ENCODE measurements at places on chromosomes 11 and 22.

- DNase-seq: no peak
These were observed 35.5 kb upstream of the GAB4 start for GRCh38 chr22:17043521-17043920.

DNA sequence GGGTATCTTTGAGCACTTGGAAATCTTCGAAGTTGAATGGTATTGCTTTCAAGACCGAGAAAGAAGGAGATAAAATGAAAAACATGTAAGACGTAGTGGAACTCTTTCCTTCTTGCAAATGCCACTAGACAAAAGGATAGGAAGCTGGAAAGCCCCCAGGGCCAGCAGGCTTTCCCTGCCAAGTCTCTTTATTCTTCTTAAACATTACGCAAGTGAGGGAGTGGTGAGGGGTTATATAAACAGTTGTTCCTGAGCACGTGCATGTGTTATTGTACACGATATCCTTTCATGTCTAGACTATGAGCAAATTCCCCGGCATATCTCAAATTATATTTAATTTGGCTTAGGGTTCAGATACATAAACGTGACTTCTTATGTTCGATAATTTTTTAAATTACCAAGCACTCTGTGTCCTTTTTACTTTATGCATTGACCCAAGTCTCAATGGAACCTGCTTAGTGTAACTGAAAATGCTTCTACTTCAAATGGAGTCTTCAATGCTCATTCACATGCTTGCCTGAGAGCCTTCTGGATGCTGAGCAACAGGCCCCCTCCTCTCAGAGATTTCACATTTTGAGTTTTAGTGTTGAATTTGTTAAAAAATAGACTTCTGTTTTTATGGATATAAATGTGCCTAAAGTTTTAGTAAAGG is 59.0 kb downstream of the PPP2R1B start:
- DNase-seq: no peak

DNA sequence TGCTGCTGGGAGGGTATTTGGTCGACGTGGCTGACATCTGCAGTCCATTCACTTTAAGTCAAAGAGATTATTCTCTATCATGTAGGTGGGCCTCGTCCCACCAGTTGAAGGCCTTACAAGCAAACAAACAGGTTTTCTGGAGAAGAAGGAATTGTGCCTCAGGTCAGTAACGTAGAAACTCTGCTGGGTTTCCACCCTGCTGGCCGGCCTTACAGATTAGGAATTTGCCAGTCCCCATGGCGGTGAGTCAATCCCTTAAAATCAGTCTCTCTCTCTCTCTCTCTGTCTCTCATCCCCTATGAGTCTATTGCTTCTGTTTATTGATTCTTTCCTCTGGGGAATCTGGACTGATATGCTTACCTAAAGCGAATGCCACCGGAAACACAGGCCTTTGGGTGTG is 75.4 kb upstream of the FGF3 start:
- no peak for DNase-seq

- DNase-seq: no peak
These were observed 158.4 kb downstream of the ETS1 start for GRCh38 chr11:128428935-128429334.

DNA sequence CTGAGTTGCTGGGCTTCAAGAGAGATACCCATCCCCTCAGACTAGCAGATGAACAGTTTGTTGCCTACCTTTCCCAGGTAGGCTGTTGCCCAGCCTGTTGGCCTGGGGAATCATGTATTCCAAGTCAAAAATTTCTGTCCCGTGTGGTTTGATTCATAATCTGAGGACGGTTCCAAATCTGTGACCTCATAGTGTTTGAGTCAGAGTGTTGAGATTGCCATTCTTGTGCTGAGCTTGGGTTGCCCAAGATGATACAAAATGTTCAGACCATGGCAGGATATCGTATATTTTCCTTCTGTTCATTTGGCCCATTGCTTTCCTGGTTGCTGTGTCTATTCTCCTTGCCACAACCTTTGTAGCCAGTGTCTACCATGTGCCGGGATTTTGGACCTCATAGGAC is 64.3 kb downstream of the CYB5R2 start:
- no peak for DNase-seq

- DNase-seq: no peak
These were observed 300.3 kb downstream of the ST3GAL4 start for GRCh38 chr11:126655807-126656128.

DNA sequence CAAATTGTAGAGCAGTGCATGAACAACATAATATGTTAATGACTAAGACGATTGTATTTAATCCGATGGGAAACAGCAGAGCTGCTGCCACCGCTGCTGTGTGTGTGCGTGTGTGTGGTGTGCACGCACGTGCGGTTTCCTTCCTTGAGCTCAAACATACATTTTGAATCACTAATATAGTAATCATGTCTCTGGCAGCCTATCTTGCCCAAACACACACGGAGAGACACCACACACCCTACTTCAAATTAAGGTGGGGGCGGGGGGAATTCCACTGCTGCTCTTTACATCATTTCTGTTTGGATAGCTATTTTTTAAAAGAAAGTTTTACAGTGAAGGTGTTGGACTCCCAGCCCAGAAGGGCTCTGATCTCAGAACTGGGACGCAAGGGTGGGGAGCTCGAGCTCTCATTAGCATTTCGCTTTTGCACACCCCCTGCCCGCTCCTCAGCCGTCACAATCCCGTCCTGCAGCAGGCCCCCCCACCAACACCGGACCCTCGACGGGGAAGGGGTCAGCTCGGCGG is 651 bp upstream of the FAM83F start:
- DNase-seq: no peak

DNA sequence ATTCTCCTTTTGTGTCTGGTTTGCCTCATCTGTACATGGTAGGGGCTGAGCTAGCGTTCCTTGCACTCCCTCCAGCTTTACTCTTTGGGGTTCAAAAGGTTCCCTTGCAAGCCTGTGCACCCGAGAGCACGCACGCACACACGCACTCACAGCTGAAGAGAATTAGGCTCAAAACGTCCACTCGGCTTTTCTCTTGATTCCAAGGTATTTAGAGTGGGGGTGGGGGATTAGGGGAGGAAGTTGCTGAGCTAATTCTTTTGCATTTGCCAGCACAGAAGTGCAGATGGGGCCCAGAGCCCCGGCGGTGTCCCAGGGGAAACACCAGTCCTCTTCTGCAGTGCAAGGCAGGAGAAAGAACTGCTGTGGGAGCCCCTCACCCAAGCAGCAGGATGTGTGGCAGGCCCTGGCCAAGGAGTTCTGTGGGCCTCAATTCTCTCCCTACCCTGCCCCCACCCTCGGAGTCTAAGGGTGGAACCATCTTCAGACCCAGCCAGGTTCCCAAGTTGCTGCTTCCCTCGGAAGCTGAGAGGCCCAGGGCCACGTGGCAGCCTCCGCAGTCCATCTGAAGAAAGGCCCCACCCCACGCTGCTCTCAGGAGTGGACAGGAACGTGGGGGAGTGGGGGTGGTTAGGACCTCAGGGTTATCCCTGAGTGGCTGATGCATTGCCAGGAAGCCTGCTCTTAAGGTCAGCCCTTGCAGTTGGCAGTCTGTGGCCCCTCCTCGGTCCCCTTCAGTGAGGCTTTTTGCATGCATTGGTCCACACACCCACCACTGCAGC is 3.8 kb upstream of the KCNQ1OT1 start:
- no peak for DNase-seq

GRCh38 chr22:49302530-49302929 is 525.1 kb downstream of the BRD1 start:
- no peak for DNase-seq

DNA sequence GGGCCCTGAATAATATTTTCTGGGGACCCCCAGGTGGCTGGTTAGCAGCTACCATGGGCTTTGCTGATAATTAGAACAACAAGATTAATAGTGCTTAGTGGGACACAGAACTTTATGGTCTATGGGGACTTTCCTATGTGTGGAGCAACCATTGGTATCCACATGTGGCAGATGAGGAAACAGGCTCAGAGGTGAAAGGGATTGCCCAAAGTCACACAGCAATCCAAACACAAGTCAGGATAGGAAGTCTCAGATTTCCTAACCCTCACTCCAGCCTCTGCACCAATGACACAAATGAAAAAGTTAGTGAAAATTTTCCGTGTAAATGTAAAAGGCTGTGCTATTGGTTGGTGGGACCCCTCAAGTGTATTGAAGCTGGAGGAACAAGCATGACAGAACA is 15.3 kb upstream of the SLCO2B1 start:
- DNase-seq: no peak

GRCh38 chr11:66720223-66720898 is 8.7 kb downstream of the SPTBN2 start:
- peak; percentile 41 for DNase-seq

DNA sequence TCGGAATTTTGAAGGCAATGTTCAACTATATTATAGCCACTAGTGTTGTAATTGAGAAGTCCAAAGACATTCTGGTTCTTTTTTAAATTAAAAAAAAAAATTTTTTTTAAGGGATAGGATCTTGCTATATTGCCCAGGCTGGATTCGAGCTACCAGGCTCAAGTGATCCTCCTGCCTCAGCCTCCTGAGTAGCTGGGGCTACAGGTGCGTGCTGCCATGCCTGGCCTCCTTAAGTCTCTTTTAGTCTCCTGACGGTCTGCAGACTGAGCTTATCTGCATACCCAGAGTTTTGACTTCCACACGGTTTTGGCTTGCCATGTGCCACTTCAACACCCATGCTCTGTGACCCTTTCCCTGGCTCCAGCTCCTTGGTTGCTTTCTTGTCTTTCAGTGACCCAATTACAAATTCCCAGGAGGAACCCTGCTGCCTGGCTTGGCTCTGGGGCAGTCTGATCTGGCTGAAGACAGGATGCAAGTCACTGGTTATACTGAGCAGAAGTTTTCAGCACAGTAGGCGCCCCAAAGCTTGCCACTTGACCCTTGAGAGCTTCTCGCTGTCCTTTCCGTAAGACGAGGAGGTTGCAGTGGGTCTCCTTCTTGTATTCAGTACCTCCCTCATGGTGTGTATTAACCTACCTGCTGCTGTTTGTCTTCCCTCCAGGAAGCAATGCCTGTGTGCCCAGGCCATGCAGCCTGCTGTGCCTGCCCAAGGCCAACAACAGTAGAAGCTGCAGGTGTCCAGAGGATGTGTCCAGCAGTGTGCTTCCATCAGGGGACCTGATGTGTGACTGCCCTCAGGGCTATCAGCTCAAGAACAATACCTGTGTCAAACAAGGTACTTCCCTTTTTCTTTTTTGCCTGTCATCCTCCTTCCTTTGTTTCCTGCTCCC is 113.8 kb upstream of the SORL1-AS1 start:
- no peak for DNase-seq

DNA sequence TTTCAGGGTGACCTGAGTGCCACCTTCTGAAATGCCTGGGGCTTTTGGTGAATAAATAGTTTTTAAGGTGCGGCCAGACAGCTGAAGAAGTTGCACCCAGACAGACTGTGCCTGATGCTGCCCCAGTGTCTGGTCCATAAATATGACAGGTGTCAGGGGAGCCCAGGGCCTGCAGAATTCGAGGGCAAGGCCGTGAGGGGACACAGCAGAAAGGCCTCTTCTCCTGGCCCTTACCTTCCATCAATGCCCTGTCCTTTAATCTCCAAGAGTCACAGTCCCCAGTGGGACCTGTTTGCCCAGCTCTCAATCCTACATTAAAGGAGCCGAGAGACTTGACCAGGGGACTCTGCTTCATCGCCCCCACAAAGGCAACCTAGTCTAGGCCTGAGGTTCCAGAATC is 45.7 kb downstream of the NAT10 start:
- DNase-seq: no peak

GRCh38 chr11:126194121-126194543 is 17.3 kb downstream of the RPUSD4 start:
- peak; percentile 58 for DNase-seq

Measured in RKO (cell line).